Naive thymus-derived CD4-positive, alpha-beta T cell (primary cell): ENCODE measurements at places on chromosomes 13 and 19. TPM values are rescaled to one million over a fixed set of nuclear protein-coding genes. Genes with fewer than 3 reads are reported as not detected.

ANO8 gene
- total RNA-seq, result 15.6 TPM

PLVAP gene
- not detected in 2 replicates for total RNA-seq

RELB gene
- total RNA-seq, result 33.0 TPM

PCDH20 gene
- total RNA-seq, result not detected

NECTIN2 gene
- total RNA-seq, result 1.2 TPM

CCDC169 gene
- not detected in 2 replicates for total RNA-seq

GRCh38 chr19:29535214-29535831 lies 9.5 kb downstream of the VSTM2B start:
- H3K36me3 ChIP-seq, result no peaks in the 10 kb centered on the region
- no peak overlapping the region for H3K27ac ChIP-seq
- no peaks in the 10 kb centered on the region for H3K4me1 ChIP-seq
- DNase-seq, result no peak
- H3K27me3 ChIP-seq, result no peaks in the 10 kb centered on the region

GRCh38 chr13:37984357-37984756 lies 114.8 kb upstream of the TRPC4 start:
- H3K27ac ChIP-seq, result no peak overlapping the region
- no peaks in the 10 kb centered on the region for H3K36me3 ChIP-seq
- no peaks in the 10 kb centered on the region for H3K27me3 ChIP-seq
- DNase-seq, result no peak
- H3K4me1 ChIP-seq, result no peaks in the 10 kb centered on the region
- H3K4me3 ChIP-seq, result no peak overlapping the region

DNA sequence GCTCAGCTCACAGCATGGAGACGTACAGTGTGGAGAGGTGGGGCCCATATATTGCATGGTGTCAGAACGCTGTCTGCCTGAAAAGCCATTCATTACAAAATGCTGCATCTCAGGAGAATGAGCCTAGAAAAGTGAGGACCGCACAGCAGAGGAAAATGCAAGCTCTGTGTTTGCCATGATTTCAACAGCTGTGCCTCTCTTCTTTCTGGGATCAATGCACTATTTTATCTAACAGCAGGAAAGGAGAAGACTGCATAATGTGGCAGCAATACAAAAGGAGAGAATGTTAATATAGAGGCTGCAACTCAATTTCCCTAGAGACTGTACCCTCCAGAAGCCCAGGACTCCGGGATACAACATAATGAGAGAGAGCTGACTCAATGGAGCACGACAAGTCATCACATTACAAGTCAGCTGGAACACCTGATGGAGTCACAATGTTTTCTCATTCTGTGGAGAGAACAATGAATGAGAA lies 368.0 kb downstream of the FGF14 start:
- no peak overlapping the region for H3K4me3 ChIP-seq
- no peaks in the 10 kb centered on the region for H3K36me3 ChIP-seq
- H3K27me3 ChIP-seq, result no peaks in the 10 kb centered on the region
- H3K27ac ChIP-seq, result no peak overlapping the region

GRCh38 chr19:8608941-8609278 lies 1.6 kb downstream of the ADAMTS10 start:
- no peak for DNase-seq
- no peaks in the 10 kb centered on the region for H3K36me3 ChIP-seq
- H3K4me3 ChIP-seq, result peak overlapping the region; percentile 69
- peaks cover 18% of the 10 kb centered on the region for H3K4me1 ChIP-seq

GRCh38 chr13:112772929-112773328 lies 83.1 kb downstream of the ATP11A start:
- no peaks in the 10 kb centered on the region for H3K27me3 ChIP-seq
- DNase-seq, result no peak
- H3K4me3 ChIP-seq, result no peak overlapping the region
- peaks cover 4% of the 10 kb centered on the region for H3K4me1 ChIP-seq
- H3K27ac ChIP-seq, result no peak overlapping the region
- peaks cover 9% of the 10 kb centered on the region for H3K36me3 ChIP-seq

DNA sequence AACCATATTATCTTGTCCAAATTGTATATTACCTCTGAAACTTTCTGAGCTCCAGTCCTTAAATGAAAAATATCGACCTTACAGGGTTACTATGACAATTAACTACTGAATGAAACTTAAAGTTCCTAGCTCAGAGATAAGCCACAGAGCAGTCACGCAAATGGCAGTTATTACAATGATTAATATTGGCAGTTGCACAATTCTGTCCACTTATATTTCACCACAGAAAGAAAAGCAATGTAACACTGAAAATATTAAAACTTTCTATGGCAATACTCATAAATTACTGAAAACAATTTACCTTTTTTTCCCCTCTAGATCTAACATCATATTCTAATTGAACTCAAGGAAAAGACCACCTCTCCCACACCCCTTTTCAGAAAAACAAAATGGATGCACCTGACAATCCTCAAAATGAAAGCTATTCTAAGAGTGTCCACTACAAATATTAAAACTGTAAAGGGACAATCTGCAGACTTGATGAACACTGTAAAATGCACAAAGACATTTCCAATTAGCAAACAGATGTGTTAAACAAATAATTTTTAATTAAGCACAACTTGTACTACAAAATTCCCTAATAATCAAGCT lies 14.6 kb downstream of the LNX2 start:
- no peaks in the 10 kb centered on the region for H3K4me1 ChIP-seq
- no peak overlapping the region for H3K4me3 ChIP-seq
- H3K27me3 ChIP-seq, result no peaks in the 10 kb centered on the region

GRCh38 chr13:40082639-40083038 lies 427.2 kb downstream of the COG6 start:
- H3K4me1 ChIP-seq, result no peaks in the 10 kb centered on the region
- H3K36me3 ChIP-seq, result no peaks in the 10 kb centered on the region
- no peak for DNase-seq
- no peak overlapping the region for H3K4me3 ChIP-seq
- no peak overlapping the region for H3K27ac ChIP-seq

- H3K4me3 ChIP-seq, result no peak overlapping the region
- H3K36me3 ChIP-seq, result no peaks in the 10 kb centered on the region
- H3K27ac ChIP-seq, result no peak overlapping the region
- no peaks in the 10 kb centered on the region for H3K27me3 ChIP-seq
These were observed 11.4 kb upstream of the USP12 start for GRCh38 chr13:27182844-27183497.

DNA sequence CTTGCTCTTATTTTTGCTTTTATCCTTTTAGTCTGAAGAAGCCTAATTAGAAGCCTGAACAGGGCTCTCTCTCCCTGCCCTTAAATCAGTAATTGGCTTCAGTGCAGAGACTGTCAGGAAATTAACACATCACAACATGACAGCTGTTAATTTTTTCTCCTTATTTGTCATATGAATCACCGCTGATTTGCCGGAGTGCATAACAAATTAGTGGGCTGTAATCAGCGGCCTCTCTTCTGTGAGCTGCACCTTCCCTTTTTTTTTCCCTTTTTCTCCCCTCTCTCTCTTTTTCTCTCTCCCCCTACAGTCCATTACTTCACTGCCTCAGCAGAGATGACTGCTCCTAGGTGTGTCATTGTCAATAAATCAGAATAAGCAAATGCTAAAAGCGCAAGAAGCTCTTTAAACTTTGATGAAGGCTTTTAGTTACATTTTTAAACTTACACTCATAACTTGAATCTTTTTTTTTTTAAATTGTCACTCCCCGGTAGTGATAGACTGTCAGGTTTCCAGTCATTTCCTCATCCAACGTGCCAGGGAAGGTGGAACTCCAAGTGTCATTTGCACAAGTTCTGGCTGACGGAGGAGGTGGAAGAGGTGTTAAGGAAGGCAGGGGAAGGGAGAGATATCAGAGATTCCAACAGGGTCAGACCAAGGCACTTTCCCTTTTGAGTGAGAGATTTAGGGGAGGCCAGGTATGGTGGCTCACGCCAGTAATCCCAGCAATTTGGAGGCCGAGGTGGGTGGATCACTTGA lies 197.1 kb upstream of the TSHZ3 start:
- H3K36me3 ChIP-seq, result no peaks in the 10 kb centered on the region
- H3K4me1 ChIP-seq, result no peaks in the 10 kb centered on the region
- no peak overlapping the region for H3K4me3 ChIP-seq
- H3K27ac ChIP-seq, result no peak overlapping the region
- no peaks in the 10 kb centered on the region for H3K27me3 ChIP-seq
- no peak for DNase-seq

DNA sequence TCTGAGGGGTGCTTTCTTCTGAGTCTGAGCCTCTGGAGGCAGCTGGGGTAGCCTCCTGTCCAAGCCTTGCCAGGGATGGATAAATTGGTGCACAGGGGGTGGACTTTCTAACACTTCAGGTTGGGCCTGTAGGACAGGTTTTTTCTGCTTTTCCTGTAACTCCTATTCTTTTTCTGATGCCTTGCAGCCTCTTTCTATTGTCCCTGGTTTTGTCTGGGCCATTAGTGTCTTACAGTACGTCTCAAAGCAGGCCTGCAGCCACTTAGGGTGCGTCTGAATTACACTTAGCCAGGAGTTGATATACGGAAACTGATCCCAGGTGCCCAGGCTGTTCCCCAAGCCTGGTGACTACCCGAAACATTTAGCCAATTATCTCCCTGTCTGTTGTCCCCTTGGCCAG lies 213.3 kb upstream of the HTR2A start:
- H3K27me3 ChIP-seq, result no peaks in the 10 kb centered on the region
- no peaks in the 10 kb centered on the region for H3K4me1 ChIP-seq
- no peak for DNase-seq
- H3K36me3 ChIP-seq, result no peaks in the 10 kb centered on the region
- no peak overlapping the region for H3K4me3 ChIP-seq
